ENCODE measurements at places on chromosomes 7 and 10.

DNA sequence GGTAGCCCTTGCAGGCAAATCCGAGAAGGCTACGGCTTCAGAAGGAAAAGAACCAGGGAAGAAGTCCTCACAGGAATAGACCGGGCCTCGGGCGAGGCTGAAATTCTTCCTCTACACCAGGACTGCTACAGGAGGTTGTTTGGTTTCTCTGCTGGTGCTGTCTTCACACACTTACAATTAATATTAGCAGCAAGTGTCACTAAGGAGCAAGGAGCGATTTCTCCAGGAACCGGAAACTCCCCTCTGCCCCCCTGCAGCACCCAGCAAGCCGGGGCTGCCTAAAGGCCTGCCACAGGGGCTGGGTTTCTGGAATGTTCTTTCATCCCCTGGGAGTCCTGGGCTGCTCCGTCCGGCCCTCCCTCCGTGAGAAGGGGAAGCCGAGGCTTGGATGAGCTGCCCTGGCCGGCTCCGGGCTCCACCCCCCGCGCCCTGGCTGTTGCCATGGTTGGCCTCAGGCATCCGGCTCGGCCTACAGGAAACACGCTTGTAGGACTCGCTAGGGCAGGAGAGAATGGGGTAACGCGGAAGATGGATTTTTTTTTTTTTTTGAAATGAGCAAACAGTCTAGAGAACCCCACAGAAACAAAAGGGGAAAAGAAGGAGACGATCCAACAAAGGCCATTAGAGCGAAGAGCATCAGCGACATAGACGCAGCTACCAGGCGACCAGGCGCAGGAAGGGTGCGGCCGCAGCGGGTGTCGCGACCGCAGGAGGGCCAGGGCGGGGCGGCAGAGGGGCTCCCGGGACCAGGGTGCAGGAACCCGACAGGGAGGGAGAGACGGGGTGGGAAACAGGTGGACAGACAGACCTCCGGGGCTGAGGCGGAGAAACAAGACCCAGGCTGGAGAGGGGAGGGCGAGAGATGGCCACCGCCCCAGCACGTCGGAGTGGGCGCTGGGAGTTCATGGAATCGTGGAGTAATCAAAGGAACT, 33.0 kb downstream of the EN2 start:
- no peak for DNase-seq

DNA sequence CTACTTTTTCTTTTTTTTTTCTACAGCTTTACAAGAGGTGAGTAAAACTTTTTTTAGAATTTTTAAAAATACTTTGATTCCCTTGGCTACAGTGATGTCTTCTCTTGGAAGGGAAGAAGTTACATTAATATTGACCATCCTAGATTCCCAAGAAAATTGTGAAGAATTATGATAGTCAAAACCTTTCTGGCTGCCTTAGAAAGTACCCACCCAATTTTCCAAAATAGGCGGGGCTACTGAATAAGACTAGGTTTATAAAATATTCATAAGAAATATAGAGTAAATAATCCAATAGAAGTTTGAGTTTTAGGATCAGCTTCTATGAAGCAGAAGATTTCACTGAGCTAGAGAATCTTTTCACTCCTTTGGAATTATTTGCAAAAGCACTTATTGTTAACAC, 3.0 kb downstream of the COL1A2 start:
- no peak for DNase-seq

- DNase-seq: no peak
Measured at GRCh38 chr7:2968616-2969397, 74.9 kb downstream of the CARD11 start.

- DNase-seq: no peak
Measured at GRCh38 chr7:7596176-7596575, 29.5 kb downstream of the MIOS start.

DNA sequence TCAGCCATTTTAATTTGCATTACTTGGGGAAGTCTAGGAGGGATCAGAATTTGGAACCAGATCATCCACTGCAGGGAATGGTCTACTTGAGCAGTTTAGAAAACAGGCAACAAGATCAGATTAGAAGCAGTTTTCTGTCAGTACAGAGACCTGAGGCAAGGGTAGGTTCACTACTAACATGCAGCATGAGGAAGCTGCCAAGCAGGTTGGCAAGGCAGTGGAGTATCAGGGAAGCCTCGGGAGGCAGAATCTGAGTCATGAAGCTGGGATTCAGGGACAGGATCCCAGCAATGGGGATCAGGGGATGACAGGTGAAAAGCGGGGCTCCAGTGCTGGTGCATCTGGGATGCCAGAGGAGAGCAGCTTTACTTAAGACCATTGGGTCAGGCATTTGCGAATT, 28.1 kb downstream of the ENO4 start:
- DNase-seq: no peak

DNA sequence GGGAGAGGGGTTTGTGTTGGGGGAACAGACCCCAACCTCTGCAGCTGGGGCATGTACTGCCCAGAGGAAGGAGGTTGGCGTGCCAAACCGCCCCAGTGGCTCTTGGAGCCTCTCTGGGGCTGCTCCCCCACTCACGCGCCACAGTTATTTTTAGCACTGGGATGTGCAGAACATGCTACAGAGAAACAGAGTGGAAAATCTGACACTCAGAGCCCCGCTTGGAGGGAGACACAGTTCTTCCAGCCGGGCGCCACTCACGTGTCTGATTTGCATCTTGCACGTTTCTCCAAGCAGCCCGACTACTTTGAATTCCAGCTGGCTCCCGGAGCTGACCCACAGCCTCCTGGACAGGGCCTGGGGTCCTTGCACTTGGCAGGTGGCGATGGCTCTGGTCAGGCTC, 182.0 kb downstream of the RPS24 start:
- no peak for DNase-seq

GRCh38 chr7:18041191-18041590, 13.5 kb upstream of the PRPS1L1 start:
- DNase-seq: no peak

- no peak for DNase-seq
Measured at GRCh38 chr10:52533986-52534385, 219.9 kb downstream of the DKK1 start.

DNA sequence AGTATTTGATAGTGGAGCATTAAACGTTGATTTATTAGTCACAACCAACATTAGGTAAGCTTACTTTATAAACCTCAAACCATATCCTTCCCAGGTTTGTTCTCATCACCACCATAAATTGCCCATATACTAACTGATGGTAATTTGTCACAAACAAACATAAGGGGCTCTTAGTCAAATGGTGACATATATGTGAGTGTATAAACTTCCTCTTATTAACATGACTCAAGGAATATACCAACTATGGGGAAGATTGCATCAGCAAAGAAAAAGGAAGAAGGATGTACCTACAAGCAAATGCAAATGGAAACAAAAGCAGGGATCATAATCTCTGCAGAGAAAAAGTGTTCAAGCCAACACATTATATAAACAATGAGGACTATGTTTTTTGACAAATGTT, 418.2 kb upstream of the AKR1E2 start:
- DNase-seq: no peak

- no peak for DNase-seq
Measured at GRCh38 chr10:34651416-34652195, 163.5 kb downstream of the PARD3 start.

DNA sequence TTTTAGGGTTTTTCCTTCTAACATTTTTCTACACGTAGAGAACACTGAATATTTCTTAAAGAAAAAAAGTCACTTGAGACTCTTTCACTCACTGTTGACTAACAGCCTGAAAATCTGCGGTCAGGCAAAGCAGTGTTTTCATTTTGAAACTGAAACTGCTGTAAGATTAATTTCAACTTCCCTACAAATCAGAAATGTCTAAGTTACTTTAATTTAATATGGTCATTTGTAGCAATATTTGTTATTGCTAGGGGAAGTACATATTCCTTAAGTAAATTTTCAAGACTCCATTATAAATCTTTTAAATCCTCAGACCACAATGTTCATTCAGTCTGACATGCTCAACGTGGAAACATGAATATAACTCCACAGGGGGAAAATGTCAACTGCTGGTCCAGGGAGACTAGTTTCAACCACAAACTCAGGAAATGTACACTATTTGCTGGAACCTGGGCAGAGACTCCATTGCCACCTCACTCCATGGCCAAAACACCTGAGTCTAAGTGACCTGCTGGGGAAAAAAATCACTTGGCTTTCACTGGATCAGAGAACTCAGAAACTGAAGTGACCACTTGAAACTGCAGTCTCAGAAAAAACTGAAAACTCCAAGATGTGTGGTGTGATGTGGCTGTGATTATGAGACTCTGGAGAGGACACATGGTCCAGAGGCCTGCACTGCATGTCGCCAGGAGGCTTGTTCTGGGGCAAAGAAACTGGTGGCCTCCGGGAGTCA, 161.2 kb downstream of the TAX1BP1 start:
- DNase-seq: no peak

DNA sequence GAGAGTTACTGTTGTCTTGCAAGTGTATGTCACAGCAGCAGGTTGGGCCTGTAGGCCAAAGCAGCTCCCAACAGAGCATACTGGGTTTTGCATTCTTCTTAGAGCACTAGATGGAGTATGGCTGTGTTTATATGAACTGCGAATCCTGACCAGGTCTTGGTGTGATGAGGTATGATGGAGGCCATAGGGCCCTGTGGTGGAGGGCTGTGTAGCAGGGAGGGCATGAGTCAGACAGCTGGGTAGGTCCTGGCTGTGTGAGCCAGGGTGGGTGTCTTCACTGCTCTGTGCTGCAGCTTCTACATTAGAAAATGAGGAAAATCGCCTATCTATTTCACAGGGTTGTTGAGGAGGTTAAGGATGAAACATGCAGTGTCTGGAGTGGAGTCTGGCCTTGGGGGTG, 124.2 kb downstream of the BUB3 start:
- no peak for DNase-seq

DNA sequence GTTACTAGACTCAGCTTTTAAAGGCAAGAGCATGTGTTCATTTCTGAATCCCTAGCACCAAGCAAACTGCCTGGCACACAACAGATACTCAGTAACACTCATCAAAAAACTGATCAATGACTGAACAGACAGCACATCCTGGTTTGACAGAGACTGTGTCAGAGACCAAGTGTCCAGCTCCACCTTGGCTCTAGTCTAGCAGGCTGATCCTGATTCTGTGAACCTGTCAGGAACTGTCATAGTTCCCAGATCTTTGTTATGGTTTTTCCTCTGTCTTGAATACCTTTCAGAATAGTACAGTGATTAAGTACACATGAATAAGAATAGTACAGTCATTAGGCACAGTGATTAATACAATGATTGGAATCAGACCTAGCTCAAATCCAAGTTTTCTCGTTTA, 53.0 kb downstream of the TPK1 start:
- DNase-seq: no peak

DNA sequence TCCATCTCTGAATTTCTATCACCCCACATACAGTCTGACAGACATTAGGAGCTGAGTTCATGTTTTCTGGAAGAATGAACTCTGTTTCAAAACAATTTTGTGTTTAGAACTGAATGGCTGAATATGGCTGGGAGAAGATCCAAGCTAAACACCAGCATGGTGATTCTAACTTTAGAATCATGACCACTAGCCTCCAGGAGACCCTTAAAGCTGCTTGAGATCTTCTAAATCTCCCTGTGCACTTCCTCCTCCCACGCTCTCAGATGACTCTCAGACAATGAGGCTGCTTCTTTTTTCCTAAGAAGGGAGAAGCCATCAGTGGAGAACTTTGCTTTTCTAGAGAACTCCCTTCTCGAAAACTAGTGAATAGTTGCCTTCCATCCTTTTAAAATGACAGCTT, 711.2 kb downstream of the GRID1 start:
- no peak for DNase-seq

DNA sequence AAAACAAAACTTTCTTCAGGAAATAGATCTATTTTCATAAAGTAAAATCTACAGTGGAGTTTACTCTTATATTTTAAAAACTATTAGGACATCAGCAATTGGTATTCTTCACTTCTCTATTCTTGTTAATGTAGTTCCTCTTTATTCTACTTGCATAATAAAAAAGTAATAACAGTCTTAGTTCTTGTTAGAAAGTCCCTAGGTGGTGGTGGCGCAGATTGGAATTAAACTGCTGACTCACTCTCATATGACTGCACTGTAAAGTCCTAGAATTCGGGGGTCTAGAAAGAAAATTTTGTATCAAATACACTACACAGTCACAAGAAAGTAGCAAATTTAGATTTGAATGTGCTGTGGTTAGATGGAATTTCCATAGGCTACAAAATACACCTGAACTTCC, 44.6 kb upstream of the TES start:
- DNase-seq: no peak

DNA sequence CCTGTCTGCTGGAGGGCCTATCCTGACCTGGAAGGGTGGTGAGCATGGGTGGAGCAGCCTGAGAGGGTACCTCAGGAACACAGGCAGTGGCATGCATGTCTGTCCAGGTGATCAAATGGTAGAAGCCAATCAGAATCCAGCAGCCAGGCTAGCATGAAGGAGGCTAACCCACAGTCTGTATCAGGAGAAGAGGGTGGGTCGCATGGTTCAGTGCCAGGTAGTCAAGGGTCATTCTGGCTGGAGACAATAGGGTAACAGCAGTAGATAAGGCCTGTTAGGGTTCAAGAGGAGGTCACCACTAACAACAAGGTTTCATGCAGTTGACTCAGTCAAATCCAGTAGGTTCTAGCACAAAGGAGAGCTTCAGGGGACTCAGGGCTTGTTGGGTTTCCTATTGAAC, 10.4 kb downstream of the ALDH18A1 start:
- no peak for DNase-seq

DNA sequence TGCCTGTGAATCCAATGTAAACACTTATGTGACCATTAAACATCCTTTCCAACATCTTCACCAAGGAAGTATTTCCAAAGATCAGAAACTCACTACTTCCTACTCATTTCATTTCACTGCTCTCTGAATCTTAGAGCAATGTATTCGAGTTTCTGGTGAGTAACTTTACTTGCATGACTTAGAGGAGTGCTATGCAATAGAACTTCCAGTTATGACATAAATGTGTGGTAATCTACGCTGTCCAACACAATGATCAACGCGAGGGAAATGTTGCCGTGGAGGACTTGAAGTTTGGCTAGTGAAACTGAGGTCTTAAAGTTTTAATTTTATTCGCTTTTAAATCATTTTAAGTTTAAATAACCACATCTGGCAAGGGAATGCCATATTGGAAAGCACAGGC, 1326.3 kb downstream of the XPNPEP1 start:
- no peak for DNase-seq

- no peak for DNase-seq
Measured at GRCh38 chr10:132512693-132513345, 24.8 kb upstream of the INPP5A start.

All from activated naive CD4-positive, alpha-beta T cell (primary cell).